Suppressor macrophage treated with lipopolysaccharide for 4 hours (primary cell): ENCODE measurements at places on chromosomes 12 and 14.

DNA sequence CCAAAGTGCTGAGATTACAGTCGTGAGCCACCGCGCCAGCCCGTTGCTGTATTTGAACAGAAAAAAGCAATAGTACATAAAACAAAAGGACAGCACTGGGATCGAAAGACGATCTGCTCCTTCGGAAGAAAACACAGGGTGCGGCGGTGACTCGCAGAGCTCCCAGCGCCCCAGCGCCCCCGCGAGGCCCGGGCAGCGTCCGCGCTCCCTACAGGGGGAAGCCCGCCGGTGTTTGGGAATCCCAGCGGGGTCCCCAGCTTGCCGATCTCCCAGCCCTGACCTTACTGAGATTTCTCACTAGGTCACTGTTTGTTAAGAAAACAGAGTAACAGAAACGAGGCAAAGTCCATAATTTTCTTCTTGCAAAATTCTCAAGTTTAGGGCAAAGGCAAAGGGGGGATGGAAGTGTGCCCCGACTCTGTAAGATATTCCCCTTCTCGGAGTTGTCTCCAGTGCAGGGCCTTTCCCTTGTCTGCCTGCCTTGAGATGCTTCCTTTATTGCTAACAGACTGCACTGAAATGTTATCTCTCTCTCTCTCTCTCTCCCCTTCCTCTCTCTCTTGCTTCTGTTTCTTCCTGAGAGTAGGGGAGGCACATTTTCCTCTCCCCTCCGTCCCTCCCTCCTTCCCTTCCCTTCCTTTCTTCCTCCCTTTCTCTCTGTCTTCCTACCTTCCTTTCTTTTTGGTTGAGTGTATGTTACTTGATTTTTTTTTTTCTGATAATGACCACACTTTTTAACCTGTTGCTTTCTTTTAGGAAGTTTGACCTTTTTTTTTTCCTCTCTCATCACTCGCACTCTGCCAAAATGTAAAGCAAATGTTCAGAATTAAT, 91.9 kb downstream of the TMEM30B start:
- peak; percentile 80 for DNase-seq

- DNase-seq: no peak
Measured at GRCh38 chr12:113097716-113098440, 37.7 kb downstream of the RASAL1 start.

- peak; percentile 76 for DNase-seq
Measured at GRCh38 chr14:91647856-91648255, 84.0 kb downstream of the CATSPERB start.

GRCh38 chr14:56122301-56122700, 4.1 kb downstream of the PELI2 start:
- peak; percentile 51 for DNase-seq

DNA sequence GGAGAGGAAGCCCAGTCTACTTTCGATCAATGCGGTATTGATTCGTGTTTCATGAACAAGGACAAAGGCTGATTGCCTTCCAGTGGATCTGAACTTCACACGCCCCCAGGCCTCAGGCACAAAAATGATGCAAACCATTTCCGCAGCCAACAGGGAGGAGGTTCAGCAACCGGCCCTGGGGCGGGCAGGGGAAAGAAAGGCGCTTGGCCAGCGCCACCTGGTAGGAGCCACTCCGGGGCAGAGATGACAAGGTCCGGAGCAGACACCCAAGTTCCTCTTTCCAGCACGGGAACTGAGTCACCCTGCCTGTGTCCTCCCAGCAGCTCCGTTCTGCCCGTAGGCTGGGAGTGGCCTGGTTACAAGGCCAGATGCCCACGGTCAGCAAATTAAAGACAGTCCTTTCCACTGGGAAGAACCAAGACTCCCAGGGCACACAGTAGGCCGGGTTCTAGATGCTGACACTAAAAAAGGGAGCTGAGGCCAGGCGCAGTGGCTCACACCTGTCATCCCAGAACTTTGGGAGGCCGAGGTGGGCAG, 136.3 kb downstream of the SCARB1 start:
- peak; percentile 97 for DNase-seq

DNA sequence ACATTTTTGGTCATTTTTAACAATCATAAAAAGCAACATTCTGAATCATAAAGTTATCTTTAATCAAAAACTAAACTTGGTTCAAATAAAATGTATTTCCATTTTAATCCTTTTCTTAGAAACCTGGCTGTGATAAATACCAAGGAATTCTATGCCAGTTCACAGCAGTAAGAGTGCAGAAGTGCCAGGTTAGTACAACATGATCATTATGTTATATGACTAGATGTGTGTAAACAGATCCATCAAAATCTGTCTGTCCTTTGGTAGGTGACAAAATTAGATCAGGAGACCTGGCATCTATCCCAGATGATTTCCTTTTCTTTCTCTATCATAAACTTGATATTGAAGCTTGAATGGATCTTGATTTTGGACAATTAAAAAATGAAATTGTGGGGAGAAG, 200.6 kb upstream of the STXBP6 start:
- DNase-seq: no peak

GRCh38 chr12:54891717-54892478, 37.6 kb downstream of the MUCL1 start:
- DNase-seq: no peak

GRCh38 chr12:87274594-87275245, 754.5 kb downstream of the C12orf50 start:
- DNase-seq: peak; percentile 1
